ENCODE measurements at places on chromosomes 11 and 22.

DNA sequence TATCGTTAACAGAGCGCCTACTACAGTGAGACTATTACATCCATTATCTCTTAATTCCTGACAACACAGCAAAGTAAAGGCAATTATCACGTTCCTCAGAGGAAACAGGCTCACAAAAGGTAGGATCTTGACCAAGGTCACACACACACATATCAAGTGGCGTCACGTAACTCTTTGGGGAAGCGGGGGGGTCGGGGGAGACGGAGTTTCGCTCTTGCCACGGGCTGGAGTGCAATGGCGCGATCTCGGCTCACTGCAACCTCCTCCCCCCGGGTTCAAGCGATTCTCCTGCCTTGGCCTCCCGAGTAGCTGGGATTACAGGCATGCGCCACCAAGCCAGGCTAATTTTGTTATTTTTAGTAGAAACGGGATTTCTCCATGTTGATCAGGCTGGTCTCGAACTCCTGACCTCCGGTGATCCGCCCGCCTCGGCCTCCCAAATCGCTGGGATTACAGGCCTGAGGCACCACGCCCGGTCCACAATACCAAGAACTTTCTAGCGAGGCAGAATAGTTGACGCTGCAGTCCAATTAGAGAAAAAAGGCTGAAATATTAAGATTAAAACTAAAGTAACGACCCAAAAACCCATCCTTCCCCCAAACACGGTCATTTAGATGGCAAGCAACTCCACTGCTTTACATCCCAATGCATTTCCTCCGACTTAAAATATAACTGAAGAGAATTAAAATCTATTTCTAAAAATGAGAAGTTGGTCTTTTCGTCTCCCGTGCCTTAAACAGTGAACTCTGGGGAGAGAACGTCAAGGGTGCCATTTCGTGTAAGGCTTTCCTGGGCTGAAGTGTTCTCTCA, 1.2 kb downstream of the DDX17 start:
- peak; percentile 21 for DNase-seq

- DNase-seq = no peak
These were observed 7.6 kb upstream of the MCM5 start for GRCh38 chr22:35392357-35392756.

DNA sequence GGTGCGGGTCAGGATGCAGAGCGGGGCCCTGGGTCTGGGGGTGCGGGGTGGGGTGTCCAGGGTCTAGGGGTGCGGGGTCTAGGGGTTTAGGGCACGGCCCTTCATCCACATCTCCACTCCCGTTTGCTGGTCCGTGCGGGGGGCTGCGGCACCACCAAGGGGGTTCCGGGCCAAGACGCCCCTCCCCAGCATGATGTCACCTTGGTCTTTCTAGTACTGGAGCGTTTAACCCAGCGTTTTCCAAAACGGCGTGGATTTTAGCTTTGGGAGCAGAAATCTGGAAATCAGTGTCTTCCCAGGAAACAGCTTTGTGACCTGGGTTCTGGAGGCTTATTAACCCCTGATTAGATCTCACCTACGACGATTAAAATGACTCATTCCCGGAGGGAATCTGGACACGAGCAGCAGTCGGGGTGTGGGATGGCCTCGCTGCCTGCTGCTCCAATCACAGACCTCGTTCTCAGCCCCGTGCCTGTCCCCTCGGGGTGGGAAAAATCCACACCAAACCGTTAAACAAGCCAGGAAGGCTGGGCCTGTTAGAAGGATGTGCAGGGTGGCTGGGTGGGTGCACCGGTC, 759 bp downstream of the AP2A2 start:
- DNase-seq = peak; percentile 44

DNA sequence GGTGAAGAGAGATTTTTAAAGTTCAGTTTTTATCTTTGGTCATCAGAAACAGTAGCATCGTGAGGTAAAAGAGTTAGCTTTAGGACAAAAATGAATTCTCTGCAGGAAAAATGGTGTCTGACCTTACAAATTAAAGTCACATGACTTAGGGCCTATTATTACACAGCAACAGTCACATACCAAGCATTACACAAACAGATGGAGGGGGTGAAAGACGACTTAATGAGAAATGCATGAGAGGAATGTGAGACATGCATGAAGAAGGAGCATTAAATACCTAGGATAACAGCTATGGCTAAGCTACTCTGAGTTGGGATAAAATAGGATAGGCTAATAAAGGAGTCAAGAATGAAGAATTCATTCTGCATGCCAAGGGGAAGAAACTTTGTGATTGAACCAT, 77.5 kb downstream of the BLID start:
- no peak for DNase-seq

GRCh38 chr11:65435411-65435931, 12.9 kb downstream of the NEAT1 start:
- DNase-seq = no peak
